T-helper 2 cell (primary cell): ENCODE measurements at places on chromosomes 7 and 10.
A peak's percentile ranks its signal among the peaks of the same experiment; 100 is the strongest.

DNA sequence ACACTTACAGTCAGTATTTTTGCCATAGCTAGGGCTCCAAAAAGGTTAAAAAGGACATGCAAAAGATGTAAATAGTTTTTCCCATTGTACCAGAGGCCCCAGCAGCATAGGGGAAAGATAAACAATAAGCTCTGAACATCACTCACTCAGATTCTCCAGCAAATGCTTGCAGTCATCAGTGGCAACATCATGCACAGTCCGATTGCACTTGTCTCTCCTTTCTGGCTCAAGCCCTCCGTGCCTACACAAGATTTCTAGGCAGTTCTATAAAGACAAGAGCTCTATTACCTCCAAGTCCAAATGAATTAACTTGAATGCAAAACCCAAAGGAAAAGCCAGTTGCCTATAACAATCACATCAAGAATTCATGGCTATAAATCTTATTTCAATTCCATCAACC lies 106.3 kb downstream of the CTTNBP2 start:
- DNase-seq = no peak

- no peak for DNase-seq
Observed at GRCh38 chr7:26185844-26186180, 14.7 kb downstream of the HNRNPA2B1 start.

GRCh38 chr10:21746118-21746517 lies 212.1 kb downstream of the MLLT10 start:
- DNase-seq = no peak

DNA sequence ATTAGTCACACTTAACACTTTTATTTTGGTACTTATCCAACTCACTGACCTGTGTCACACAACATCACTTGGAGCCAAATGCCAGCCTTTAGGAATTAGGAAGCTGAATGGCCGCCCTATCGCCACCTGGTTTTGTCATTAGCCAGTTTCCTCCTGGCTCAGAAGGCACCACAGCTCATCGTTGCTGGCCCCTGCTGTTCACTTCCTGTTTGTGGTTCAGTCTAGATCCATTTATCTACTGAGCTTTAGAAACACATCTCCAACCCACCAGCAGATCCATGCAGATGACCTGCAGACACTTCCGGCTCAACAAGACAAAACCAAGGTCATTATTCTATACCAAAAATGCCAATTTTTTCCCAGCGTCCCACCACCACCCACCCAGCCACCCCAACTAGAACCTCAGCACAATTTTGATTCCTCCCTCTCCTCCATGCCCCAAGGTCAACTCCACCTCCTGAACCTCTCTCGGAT lies 193.5 kb upstream of the NEBL start:
- no peak for DNase-seq

- no peak for DNase-seq
Observed at GRCh38 chr10:90342480-90342879, 515.4 kb downstream of the HTR7 start.

DNA sequence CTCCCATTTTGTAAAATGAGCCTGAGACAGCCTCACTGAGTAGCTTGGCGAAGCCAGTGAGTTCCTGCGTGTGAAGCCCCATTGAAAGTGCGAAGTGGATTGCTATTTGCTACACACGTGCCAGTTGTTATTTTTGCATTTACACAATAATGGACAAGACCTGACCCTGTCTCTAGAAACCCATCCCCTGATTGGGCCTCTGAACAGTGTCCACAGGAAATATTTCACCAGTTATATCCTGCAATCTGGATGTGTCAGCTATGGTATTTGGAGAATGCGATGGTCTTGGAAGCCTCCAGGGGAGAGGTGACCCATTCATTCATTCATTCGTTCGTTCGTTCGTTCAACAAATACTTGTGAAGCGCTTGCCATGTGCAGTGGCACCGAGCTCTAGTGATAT lies 37.1 kb downstream of the COL13A1 start:
- no peak for DNase-seq

- DNase-seq = no peak
Observed at GRCh38 chr7:125559921-125560320, 630.3 kb upstream of the POT1 start.

DNA sequence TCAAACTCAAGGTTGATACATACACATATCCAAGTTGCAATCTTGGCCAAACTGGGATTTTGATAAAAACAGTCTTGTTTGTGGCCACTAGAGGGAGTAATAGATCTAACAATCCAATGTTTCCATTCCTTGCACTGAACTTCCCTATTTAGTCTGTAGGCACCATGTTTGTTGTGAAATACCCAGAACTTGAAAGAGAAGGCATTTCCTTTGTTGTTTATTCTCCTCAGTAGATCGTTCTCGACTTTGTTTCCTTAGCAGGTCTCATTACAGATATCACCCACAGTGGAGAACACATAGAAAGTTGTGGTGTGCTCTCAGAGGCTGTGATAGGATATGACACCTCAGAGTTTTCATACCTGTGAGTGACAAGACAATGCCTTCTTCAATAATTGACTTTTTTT lies 70.3 kb upstream of the MXI1 start:
- DNase-seq = no peak

DNA sequence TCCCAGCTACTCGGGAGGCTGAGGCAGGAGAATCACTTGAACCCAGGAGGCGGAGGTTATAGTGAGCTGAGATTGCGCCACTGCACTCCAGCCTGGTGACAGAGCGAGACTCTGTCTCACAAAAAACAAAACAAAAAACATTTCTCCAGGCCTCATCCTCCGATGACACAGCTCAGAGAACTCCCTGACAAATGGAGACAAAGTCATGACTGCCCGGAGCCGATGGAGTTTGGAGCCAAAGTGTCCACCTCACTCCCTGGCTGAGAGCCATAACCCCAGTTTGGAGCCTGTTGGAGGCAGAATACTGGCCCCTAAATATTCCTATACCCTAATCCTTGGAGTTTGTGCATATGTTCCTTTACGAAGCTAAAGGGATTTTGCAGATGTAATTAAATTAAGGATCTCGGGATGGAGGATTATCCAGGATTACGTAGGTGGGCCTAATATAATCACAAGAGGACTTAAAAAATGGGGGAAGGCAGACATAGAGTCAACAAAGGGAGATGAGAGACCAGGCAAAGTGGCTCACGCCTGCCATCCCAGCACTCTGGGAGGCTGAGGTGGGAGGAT lies 22.7 kb downstream of the SSC4D start:
- DNase-seq = no peak

GRCh38 chr10:27815261-27815660 lies 69.6 kb upstream of the MKX start:
- DNase-seq = no peak

- DNase-seq = no peak
Observed at GRCh38 chr10:72206511-72207229, 9.1 kb upstream of the ANAPC16 start.

DNA sequence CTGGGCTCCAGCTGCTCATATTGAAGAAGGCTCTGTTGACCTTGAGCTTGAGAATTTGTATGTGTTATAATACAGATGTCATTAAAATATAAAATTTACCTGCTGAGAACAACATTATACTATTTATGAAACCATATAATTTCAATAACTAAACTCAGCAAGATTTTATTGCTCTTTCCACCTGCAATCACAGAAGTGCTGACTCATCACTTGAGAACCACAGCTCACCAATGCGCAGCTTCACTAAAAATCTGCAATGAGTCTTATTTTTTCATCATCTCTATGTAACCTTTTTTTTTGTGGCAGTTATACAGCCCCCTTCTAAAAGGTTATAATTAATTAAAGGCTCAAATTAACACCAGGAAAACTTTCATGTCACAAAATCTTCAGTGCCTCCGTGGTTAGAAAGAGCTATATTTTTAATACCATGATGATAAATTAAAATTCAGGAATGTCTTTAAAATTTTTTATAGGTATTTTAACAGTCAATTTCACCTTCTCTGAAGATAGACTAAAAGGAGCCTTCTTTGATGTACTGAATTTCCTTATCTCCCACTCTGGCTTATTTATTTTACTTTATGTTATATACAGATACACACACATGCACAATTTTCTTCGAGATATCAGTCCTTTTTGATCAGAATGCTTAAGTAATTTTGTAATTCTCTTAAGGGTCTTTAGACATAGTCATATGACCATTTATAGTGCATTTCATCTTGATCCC lies 102.7 kb downstream of the EVX1 start:
- DNase-seq = no peak

DNA sequence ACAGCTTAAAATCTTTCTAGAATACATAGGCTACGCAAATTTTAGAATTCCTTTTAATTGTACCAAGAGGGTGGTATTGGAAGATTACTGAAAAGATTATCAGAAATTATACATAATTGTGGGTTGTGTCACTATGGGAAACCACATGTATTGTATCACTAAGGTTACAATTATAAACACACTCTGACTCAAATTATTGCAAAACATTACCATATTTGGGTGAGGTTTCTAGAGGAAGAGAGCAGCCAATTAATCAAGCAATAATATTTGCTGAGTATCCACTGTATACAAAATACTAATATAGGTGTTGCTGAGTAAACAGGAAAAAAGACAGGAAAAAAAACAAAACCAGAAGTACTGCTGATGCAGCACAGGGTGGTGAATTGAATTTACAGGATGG lies 3.1 kb upstream of the CAPZA2 start:
- peak; percentile 9 for DNase-seq

DNA sequence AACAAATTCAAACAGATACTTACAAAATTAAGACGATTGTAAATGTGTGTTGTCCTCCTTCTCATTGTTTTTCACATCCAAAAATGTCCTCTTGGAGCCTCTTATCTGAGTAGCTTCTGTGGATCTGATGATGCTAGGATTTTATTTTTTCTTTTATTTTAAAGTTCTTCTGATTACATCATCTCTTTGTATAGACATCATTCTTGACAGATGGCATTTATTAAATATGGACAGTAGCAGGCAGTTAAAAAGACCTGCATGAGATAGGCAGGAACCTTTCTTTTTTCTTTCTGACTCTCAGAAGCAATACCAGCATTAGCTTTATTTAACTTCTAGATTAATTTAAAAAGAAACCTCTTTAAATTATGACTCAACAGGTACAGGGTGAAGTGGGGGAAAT lies at the start of gene RPA3:
RPA3 (minus strand) TSS at position 116 of the 400 bp plus-strand sequence. CDS start 78,189 bp downstream, outside the sequence.
- no peak for DNase-seq

GRCh38 chr7:55436457-55436856 lies 71.3 kb downstream of the LANCL2 start:
- DNase-seq = no peak

- DNase-seq = no peak
Observed at GRCh38 chr10:96576277-96576980, 10.4 kb downstream of the TM9SF3 start.

GRCh38 chr7:50209461-50210135 lies 94.9 kb upstream of the IKZF1 start:
- peak; percentile 36 for DNase-seq

- no peak for DNase-seq
Observed at GRCh38 chr10:110175406-110175805, 32.0 kb upstream of the MXI1 start.

DNA sequence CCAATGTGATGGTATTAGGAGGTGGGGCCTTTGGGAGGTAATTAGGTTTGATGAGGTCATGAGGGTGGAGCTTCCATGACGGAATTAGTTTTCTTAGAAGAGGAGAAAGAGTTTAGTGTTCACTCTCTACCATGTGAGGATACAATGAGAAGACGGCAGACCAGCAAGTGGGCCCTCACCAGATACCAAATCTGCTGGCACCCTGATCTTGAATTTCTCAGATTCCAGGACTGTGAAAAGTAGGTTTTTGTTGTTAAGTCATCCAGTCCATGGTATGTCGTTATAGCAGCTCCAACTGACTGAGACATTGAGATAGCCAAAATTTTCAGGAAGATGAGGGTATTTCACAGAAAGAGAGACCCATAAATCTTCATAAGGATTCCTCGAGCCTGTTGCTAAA lies 3.6 kb upstream of the TMEM196 start:
- DNase-seq = no peak

- DNase-seq = no peak
Observed at GRCh38 chr7:38978491-38978890, 782 bp downstream of the POU6F2 start.

DNA sequence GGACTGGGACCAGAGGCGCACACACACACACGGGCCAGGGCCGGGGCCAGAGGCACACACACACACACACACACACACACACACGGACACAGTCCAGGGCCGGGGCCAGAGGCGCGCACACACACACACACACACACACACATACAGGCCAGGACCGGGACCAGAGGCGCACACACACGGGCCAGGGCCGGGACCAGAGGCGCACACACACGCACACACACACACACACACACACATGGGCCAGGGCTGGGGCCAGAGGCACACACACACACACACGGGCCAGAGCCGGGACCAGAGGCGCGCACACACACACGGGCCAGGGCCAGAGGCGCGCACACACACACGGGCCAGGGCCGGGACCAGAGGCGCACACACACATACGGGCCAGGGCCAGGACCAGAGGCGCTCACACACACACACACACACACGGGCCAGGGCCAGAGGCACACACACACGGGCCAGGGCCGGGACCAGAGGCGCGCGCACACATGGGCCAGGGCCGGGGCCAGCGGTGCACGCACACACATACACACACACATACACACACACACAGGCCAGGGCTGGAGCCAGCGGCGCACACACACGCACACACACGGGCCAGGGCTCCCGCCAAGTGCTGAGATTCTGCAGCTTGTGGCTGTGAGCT lies 268.8 kb downstream of the ELFN1 start:
- DNase-seq = no peak

GRCh38 chr10:78688901-78689583 lies 379.7 kb upstream of the ZMIZ1 start:
- DNase-seq = no peak

DNA sequence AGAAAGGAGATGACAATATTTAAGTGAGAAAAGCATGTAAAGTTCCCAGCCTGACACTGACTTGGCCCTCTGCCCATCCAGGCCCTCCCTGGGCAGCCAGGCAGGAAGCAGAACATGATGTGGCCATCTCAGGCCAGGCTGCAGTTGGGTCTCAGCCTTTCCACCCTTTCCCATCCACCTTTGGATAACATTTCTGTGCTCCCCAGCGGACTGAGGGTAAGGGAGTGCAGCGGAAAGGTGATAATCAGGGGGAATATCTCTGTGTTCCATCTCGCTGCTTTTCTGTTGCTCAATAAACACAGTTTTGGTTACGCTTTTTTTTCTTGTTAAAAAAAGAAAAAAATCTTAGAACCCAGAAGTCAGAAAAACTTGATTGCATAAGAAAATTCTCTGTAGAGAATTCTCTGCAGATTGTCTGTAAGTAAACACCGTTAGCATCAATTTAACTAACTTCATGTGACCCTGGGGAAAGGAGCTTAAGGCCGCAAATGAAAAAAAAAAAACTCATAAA lies 37.2 kb upstream of the TARP start:
- DNase-seq = no peak

GRCh38 chr10:62759599-62760175 lies 44.8 kb upstream of the ADO start:
- DNase-seq = no peak

GRCh38 chr7:106071999-106072714 lies 40.0 kb downstream of the SYPL1 start:
- DNase-seq = no peak

GRCh38 chr10:48450233-48450740 lies 143.8 kb downstream of the MAPK8 start:
- no peak for DNase-seq
